Activated CD4-positive, CD25-positive, alpha-beta regulatory T cell treated with anti-CD3 and anti-CD28 coated beads, Interleukin-2, amount 50 U/mL, for 72 hours (primary cell): ENCODE measurements at places on chromosomes 16 and 17.

DNA sequence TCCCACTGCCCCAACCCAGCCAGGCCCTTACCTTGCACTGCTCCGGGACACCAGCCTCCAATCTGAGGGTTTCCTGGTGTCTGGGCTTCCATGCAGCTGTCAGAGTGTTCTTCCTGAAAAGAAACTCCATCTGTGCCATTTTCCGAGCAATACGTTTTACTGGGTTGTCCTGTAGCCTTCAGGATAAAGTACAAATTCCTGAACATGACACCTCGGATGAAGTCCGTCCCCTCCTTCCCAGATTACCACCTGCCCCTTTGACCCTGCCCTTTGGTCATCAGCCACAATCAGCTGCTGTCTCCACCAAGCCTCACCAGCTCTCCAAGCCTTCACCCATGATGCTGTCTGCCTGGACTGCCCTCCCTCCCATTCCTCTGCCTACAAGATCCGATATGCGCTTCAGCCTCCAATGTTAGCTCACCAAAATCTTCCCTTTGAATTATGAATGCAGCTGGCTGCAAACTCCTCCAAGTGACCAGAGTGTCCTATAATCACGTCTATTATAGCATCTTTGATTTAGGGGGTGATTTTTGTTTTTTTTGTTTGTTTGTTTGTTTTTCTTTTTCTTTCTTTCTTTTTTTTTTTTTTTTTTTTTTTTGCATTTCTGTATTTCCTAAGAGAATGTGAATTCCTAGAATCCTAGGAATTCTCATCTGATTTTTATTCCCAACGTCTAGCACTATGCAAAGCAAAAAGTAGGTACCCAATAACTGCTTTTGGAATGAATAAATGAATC lies 60.6 kb upstream of the KIFC3 start:
- no peak for DNase-seq

- no peak for DNase-seq
These were observed 359.8 kb upstream of the ERCC4 start for GRCh38 chr16:13560151-13560550.

DNA sequence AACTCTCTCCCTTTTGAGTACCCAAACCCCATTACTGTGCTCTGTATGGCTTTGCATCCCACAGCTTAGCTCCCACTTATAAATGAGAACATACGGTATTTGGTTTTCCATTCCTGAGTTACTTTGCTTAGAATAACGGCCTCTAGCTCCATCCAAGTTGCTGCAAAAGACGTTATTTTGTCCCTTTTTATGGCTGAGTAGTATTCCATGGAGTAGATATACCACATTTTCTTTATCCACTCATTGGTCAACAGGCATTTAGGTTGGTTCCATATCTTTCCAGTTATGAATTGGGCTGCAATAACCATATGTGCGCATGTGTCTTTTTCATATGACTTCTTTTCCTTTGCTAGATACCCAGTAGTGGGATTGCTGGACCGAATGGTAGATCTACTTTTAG lies 19.9 kb upstream of the SYT17 start:
- DNase-seq, result no peak

DNA sequence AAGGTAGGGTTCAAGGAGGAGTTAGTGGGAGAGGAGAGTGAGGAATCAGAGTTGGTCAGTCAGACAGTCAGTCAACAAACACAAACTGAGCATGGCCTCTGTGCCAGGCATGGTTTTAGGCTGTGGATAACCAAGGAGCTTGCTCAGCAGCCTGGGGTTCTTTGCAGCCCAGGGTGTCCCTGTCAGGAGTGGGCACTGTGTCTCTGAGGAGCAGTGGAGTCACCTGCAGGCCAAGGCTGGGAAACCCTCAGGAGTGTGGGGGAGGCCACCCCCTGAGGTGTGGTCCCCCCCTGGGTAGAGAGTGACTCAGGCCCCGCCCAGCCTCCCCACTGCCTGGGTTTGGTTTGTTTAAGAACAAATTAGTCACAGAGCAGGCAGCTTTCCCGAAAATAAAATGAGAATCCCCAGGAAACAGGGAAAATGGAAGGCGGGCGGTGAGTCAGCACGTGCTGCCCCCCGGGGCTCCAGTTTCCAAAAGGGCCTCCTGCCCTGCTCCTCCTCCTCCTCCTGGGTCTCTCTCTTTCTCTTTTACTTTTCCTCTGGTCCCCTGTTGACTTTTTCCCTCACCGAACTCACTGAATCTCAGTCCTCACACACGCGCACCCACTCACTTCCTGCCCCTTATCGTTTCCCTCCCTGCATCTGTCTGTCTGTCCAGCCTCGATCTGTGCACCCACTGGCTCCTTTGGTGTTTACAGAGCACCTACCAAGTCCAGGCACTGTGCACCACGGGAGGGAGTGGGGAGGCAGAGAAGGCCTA lies 44.3 kb downstream of the SOCS3 start:
- DNase-seq, result no peak

DNA sequence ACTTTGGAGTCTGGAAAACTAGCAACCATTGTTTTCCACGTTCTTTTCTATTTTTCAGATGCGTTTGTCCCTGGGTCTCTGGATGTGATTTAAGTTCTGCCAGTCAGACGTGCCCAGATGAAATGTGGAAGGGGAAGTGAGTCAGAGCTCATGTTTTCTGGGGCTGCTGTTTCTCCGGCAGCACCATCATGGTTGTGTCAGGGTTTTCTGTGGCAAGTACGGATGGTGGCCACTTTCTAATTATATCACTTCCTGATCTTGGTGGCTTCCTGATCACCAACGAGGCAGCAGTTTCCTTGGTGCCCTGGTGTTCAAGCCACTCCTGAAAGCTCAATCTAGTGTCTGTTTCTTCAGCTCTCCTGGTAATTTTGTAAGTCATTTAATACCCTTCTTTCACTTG lies 31.4 kb upstream of the PMFBP1 start:
- DNase-seq, result no peak

GRCh38 chr17:68036304-68037147 lies 991 bp downstream of the KPNA2 start:
- DNase-seq, result no peak

- no peak for DNase-seq
These were observed 2.4 kb upstream of the PSMC3IP start for GRCh38 chr17:42579794-42580551.

- no peak for DNase-seq
These were observed 6.5 kb downstream of the IRX5 start for GRCh38 chr16:54936979-54937670.

DNA sequence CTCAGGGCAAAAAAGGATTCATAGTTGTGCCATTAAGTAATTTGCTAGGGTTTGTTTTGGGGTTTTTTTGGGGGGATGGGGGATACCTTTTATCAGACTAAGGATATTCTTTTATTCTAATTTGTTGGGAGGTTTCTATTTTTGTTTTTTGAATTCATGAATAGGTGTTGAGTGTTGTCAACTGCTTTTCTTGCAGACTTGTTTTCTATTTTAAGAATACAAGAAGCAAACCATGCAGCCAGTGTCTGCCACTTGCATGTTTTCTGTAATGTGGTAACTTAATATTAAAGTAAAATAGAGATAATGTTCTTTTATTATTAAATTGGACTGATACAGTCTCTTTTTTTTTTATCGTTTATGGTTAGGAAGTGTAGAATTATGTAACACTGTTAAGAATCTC lies 49.5 kb downstream of the NFATC3 start:
- no peak for DNase-seq
